ENCODE measurements at places on chromosomes 16 and 17. TPM values are rescaled to one million over a fixed set of nuclear protein-coding genes. Genes with fewer than 3 reads are reported as not detected.

ABCC6 gene
- 0.77 TPM for total RNA-seq

SMTNL2 gene
- total RNA-seq, result 1.4 TPM

GRCh38 chr17:38653230-38653629, 21.5 kb downstream of the EPOP start:
- DNase-seq, result no peak
- peaks cover 37% of the 10 kb centered on the region for H3K4me1 ChIP-seq
- no peak overlapping the region for H3K4me3 ChIP-seq
- no peaks in the 10 kb centered on the region for H3K27me3 ChIP-seq
- H3K36me3 ChIP-seq, result no peaks in the 10 kb centered on the region

DNA sequence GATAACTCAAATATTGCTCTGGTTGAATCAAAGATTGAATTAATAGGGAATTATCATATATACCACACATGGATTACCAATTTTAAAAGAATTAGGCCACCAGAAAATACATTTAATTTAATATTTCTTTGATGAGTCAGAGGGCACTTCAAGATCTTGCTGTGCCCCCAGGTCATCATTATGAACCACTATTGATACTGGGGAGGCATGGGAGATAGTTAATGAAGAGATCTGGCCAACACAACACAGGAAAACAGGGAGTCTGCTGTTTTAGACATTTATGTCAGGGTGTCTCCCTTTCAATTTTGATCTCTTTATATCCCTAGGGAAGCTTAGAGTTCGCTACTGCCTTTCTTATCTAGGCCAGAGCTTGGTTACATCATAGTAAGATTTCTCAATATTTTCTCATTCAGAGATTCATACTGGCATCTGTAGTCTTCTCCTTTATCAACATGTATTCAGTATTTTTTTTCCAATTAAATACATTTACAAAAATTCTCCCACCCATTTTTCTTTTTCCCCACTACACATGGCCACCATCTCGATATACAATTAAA, 158.3 kb upstream of the ZFHX3 start:
- H3K4me3 ChIP-seq, result no peak overlapping the region
- no peak for DNase-seq
- H3K27me3 ChIP-seq, result no peaks in the 10 kb centered on the region
- H3K36me3 ChIP-seq, result no peaks in the 10 kb centered on the region
- no peaks in the 10 kb centered on the region for H3K4me1 ChIP-seq
- H3K27ac ChIP-seq, result no peak overlapping the region

GRCh38 chr16:66370786-66371684, 4.5 kb downstream of the CDH5 start:
- H3K27ac ChIP-seq, result peak overlapping the region; percentile 93
- no peak overlapping the region for H3K4me3 ChIP-seq
- no peak for DNase-seq
- no peaks in the 10 kb centered on the region for H3K36me3 ChIP-seq
- peaks cover 8% of the 10 kb centered on the region for H3K4me1 ChIP-seq

- H3K36me3 ChIP-seq, result no peaks in the 10 kb centered on the region
- DNase-seq, result no peak
- peaks cover 25% of the 10 kb centered on the region for H3K4me1 ChIP-seq
- H3K4me3 ChIP-seq, result no peak overlapping the region
- no peak overlapping the region for H3K27ac ChIP-seq
Observed at GRCh38 chr16:67456391-67457081, 24.4 kb downstream of the ATP6V0D1 start.

DNA sequence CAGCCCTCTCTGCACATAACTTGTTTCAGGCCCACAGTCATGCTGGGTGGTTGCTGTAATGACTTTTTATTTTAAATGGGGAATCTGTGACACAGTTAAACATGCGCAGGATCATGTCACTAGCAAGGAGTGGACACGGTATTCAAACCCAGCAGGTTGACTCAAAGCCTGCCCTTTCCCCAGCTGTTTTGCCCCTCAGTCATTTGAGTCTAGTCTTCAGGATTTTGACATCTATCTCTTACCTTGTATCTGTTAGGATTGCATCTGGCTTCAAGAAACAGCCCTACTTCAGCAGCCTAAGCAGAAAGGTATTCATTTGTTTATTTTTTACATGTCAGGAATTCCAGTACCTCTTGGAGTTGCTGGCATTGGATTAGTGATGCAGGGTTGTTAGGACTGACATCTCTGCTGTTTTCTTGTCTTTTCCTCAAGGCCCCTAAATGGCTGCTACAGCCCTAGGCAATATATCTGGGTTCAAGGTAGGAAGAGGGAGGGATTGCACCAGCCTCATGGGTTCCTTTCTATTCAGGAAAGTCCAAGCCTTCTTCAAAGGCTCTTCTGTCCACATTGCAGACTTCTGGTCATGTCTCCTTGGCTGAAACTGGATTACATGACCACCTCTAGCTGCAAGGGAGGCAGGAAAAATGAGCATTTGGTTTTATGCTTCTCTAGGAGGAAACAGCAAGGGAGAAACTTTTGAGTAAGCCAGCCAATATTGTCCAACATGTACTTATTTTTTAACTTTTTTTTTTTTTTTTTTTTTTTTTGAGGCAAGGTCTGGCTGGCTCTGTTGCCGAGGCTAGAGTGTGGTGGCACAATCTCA, 22.8 kb downstream of the ABCC1 start:
- no peak overlapping the region for H3K4me3 ChIP-seq
- no peak overlapping the region for H3K27ac ChIP-seq
- H3K36me3 ChIP-seq, result peaks cover 25% of the 10 kb centered on the region
- peaks cover 4% of the 10 kb centered on the region for H3K4me1 ChIP-seq
- no peaks in the 10 kb centered on the region for H3K27me3 ChIP-seq
- DNase-seq, result no peak

- peaks cover 5% of the 10 kb centered on the region for H3K4me1 ChIP-seq
- no peak overlapping the region for H3K27ac ChIP-seq
- H3K36me3 ChIP-seq, result peaks cover 23% of the 10 kb centered on the region
- H3K27me3 ChIP-seq, result no peaks in the 10 kb centered on the region
- no peak for DNase-seq
Observed at GRCh38 chr17:16068323-16068722, 68.7 kb downstream of the TTC19 start.

- peak overlapping the region; percentile 97 for H3K4me3 ChIP-seq
- no peak for DNase-seq
- H3K27me3 ChIP-seq, result peaks cover 3% of the 10 kb centered on the region
- H3K36me3 ChIP-seq, result peaks cover 11% of the 10 kb centered on the region
Observed at GRCh38 chr16:29996766-29997250, 767 bp downstream of the INO80E start.

DNA sequence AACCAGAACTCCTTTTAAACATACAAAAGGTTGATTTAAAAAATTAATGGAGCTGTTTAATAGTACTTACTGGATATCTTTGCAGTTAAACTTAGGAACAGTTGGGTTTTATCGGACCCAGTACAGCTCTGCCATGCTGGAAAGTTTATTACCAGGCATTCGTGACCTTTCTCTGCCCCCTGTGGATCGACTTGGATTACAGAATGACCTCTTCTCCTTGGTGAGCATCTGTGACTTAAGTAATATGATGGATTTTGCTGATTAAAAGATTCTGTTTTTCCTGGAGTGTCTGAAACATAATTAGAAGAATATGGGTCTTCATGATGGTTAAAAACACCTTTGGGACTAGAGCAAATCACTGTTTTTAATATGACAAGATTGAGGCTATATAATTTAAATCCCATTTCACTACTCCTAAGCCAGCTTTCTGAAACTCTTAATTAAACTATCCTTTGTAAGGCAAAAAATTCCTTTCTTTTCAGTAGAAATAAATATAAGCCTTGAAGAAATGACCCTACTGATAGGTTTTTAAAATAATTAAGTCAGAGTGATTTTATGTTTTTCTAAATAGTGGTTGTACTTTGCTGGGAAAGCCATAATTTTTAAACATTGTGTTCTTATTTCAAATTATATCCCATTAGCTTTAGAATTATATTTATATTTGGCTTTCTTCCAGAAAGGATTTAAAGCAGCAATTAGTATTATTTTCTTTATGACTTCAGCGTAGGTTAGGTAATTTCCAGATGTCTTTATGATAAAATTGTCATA, 45.7 kb upstream of the KPNB1 start:
- H3K4me3 ChIP-seq, result no peak overlapping the region
- no peaks in the 10 kb centered on the region for H3K4me1 ChIP-seq
- H3K27ac ChIP-seq, result no peak overlapping the region

DNA sequence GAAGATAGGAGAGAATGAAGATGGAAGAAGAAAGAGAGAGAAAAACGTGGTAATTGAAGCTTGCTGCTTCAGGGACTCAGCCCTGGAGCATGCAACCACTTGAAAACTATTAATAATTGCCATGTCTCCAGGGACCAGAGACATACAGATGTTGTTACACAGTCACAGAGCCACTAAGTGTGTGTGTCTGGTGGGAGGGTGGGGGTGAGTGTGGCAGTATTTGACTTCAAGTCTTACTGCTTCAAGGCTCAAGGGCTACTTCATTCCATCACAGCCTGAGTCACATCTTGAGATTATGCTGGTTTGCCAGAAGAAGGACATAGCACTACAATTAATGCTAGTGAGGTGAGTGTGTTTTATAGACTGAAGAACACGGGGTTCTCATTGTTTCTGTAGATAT, 202.2 kb downstream of the CDH8 start:
- H3K4me1 ChIP-seq, result peaks cover 26% of the 10 kb centered on the region
- H3K27ac ChIP-seq, result no peak overlapping the region
- no peaks in the 10 kb centered on the region for H3K36me3 ChIP-seq
- no peaks in the 10 kb centered on the region for H3K27me3 ChIP-seq
- no peak overlapping the region for H3K4me3 ChIP-seq

- peaks cover 11% of the 10 kb centered on the region for H3K4me1 ChIP-seq
- peaks cover 5% of the 10 kb centered on the region for H3K27me3 ChIP-seq
- H3K4me3 ChIP-seq, result no peak overlapping the region
- no peaks in the 10 kb centered on the region for H3K36me3 ChIP-seq
Observed at GRCh38 chr16:86087896-86088230, 188.9 kb downstream of the IRF8 start.
